ENCODE measurements at places on chromosomes 12 and 14.

DNA sequence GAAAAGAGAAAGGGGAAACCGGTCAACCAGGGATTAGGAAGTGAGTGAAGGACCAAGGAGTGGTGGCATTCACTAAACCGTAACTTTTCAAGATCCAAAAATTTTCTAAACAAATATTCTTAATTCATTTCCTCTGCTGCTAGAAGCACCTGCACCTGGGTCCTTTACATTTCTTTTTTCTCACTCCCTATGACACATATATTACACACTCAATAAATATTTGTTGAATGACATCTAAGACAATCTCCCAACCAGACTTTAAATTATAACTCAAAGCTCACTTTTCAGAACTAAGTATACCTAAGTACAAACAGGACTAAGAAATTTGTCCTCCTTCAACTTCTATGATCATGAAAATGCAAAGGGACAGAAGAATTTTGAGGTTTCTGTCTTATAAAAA is 11.1 kb downstream of the TTC5 start:
- DNase-seq: no peak

DNA sequence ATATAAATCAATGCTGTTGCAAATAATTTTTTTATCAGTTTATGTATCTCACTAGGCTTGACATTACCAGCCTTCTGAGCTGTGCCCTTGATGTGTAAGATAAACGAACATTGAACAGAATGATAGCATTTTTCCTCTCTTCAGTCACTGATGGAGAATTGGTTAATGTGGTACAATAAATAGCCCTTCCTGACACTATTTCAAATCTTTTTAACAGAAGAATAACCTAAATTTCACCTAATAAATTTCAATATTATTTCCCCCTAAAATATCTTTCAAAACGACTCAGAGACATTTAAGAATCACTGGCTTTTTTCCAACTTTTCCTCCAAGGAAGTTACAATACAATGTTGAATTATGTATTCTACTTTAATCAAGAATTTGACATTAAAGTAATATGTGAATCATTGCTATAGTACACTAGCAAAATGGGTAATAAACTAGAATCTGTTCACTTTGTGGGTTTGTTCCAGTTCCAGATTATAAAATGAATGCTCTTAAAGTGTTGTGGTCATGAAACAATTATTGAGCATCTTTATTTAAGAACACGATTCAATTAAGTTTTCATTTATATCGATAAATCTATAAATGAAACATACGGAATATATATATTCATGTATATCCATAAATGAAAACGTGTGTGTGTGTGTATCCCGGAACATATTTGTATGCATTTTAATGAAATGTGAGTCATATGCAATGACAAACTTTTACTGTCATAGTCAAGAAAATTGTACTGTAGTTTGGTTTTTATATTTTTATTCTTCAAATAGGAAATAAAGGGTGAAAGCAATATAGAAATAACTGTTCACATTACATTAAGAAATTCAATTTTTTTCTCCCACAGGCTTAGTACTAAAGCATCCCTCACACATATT is 2.5 kb upstream of the ATP2B1 start:
- DNase-seq: no peak

DNA sequence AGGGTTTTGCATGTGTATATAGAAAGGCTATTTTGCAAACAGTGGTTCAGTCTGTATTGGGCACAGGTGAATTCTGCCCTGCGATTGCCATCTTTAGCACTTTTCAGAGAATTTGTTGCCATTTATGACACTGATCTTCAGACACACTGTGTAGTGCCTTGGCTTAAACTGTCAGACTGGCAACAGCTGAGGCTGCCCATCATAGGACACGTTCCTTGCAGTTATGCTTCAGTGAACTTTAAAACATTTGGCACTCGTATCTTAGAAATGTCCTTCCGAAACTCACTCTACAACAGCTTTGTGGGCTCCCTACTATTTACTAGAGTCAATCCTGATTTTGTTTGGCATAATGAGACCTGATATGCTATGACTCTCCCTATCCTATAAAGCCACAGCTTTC is 29.1 kb downstream of the AP5M1 start:
- DNase-seq: no peak

- DNase-seq: no peak
These were observed 58.4 kb upstream of the BDKRB2 start for GRCh38 chr14:96146131-96146771.

DNA sequence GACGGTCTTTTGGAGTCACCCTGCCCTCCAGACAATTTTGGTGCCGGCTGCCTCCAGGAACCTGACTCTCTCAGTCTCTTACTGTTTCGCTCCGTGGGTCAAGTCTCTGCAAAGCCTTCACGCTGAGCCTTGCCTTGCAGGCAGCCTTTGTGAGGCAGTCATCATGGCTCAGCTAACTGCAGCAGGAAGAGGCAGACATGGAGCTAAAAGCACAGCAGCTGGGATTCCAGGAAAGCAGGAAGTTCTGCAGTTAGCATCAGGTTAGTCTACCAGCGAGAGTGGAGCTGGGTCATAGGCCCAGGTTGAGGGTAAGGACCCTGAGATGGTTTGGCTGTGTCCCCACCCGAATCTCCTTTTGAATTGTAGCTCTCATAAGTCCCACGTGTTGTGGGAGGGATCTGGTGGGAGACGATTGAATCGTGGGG is 305.4 kb downstream of the PCNX1 start:
- DNase-seq: no peak

GRCh38 chr14:84864548-84865271 is 665.2 kb upstream of the FLRT2 start:
- no peak for DNase-seq

DNA sequence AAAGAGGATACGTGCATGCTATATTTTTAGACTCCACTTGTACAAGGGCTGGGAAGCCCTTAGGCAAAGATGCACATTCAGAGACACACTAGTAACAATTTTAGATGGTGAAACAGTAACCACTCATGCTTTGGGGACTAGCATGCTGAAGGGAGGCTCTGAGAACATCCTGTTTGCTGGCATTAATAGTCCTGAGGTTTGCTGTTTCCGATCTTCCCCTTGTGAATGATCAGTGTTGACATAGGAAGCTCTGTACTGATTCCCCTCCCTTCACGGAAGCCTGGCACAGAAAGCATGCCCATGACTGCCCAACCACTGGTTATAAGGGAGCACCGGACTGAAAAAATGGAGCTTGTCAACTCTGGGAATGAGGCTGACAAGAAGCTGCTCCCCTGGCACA is 164.6 kb downstream of the GCH1 start:
- no peak for DNase-seq

DNA sequence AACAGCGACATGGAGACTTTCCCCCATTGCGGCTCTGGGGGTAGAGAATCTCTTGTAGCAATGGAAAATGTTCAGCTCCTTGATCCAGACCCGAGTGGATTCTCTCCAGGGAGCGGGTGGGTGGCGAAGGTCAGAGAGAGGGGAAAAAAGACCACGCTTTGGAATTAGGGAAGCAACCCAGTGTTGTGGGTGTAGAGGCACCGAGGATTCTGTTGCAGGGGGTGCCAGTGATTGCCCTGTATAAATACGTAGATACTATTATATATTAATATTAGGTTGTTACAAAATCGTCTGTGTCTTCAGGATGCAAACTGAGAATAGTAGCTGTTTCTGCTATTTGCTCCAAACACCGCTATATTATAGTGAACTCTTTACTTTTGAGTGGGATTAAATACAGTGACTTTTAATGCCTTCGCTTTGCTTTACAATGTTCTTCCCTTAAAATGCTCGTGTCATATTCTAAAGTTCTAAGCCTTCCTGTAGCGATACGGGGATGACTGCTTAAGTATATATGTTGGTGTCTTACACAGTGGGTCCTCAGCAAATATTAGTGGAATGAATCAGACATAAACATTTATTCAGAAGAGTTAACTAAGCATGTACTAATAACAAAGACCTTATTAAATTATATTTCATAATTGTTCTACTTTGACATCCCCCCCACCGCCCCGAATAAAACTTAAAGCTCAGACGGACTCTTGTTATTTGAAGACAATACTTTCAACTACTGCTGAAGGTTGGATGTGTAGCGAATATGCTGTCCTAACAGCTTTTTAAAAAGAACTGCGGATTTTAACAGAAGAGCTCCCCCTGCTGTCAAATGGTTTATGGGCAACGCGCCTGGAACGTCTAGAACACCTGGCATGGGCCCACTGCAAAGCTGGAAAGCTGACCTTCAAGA is 136.4 kb upstream of the KRAS start:
- no peak for DNase-seq

DNA sequence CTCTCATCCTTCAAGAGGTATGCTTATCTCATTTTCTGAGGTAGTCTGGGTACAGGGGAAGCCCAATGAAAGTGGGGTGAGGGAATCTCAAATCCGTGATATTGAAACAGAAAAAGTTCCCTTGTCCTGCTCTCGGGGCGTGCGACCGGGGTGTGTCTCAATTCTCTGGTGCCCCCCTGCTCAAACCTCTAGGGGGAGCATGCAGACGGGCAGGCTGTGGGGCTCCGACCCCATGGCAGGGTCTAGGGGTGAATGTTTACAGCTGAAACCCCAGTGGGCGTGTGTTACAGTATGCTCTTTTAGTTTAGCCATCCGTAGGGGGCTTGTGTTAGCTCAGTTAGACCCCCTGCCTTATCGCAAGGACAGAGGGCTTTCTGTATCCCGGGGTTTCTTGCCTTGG is 68.7 kb downstream of the PTPRQ start:
- no peak for DNase-seq

DNA sequence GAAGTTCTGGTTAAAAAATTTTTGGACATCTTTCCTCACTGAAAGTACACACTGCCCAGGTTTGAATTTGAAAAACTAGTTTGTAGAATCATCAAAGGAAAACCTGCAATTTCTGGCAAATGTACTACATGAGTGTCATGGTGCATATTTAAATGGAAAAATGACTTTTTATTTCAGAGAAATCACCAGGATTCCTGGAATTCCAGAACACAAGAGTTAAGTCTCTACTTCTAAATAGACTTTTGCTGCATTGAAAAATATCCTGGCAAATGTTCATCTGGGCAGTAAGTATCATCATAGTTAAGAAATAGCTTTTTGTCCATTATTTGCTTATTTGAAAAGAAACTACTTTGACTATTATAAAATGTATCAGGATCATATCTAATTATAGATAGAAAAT is 275.1 kb downstream of the PRKD1 start:
- DNase-seq: no peak

- no peak for DNase-seq
These were observed 2.8 kb downstream of the PTMS start for GRCh38 chr12:6768990-6769389.

- DNase-seq: no peak
These were observed 275.9 kb downstream of the FBXL14 start for GRCh38 chr12:1318327-1319031.

DNA sequence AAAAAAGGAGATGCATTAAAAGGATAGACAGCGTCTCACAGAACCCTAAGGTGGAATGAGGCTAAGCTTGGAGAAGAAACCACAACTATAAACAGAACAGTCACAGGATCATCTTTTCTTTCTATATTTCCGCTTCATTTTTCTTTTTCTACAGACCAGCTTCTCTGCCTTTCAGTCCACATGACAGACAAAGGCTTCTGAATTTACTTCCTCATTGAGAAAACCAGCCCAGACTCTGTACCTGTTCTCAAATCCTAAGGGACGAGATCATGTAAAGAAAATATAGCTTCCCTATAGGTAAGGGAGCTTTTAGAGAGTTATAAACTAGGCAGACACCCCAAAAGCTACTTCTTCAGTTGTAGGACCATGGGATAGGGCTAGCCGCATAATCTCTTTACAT is 17.4 kb downstream of the SGPP1 start:
- no peak for DNase-seq

DNA sequence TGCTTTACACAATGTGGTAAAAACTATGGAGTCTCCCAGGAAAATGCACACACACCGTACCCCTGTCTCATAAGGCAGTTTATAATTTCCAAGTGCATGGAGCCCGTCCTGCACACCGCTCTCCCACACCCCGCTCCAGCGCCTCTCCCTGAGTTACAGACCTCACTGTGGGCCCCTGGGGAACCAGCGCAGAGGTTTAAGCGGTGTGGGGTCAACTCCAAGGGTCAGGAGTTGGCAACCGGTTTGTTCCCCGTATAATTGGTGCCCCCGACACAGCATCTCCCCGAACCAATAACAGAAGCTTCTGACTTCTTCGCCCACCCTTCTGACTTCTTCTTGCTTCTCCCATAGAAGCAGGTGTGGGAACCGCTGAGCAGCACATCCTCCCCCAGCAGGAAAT is 58.4 kb upstream of the DDX11 start:
- no peak for DNase-seq

GRCh38 chr14:75877884-75878283 is 103.9 kb downstream of the TGFB3 start:
- DNase-seq: no peak

DNA sequence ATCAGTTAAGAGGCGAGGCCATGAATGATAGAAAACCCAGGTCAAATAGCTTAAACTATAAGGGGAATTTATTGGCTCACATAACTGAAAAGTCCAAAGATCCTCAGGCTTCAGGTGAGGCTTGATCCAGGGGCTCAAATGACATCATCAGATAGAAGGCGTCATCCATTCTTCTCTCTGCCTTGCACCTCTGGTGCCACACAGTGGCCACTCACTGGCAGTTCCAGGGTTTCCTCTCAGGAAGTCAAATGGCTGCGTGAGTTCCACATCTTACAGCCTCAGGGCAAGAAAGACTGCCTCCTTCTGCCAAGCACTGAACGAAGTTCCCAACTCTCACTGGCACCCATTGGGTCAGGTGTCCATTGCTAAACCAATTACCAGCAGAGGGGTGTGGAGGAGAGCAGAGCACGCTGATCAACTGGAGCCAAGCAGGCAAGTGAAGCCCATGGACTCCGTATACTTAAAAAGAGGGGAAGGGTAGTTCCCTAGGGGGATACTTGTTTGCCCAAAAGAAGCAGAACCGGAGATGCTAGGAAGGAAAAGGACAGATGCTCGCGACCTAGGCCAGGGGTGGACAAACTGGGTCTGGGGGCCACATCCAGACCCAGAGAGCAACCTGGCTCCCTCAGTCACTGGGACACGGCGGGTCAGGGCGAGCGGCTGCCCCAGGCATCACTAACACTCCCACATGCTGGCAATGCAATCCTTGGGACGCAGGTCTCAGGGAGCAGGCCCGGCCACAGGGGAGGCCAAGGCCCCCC is 69.3 kb downstream of the SERPINA3 start:
- DNase-seq: no peak

DNA sequence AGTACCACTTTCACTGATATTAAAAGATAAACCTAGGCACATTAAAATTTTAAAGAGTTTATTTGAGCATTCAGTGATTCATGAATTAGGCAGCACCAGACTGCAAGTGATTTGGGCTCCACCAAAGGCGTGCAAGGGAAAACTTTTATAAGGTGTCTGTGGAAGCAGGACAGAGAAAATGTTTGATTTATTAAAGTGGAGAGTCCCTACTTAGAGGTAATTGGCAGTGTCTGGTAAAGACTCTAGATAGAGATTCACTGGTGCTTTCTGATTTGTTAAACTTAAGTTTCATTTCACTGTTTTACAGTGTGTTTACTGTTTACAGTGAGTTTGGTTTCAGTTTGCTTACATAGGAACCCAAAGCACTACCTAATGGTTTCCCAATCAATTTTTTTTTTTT is 72.8 kb downstream of the ANKS1B start:
- DNase-seq: no peak

GRCh38 chr12:89574736-89575208 is 48.9 kb upstream of the POC1B start:
- no peak for DNase-seq

GRCh38 chr14:39673734-39674133 is 241.5 kb upstream of the FBXO33 start:
- DNase-seq: no peak

GRCh38 chr12:12327802-12328201 is 22.2 kb downstream of the MANSC1 start:
- no peak for DNase-seq
